ENCODE measurements at places on chromosomes 7 and 10.

DNA sequence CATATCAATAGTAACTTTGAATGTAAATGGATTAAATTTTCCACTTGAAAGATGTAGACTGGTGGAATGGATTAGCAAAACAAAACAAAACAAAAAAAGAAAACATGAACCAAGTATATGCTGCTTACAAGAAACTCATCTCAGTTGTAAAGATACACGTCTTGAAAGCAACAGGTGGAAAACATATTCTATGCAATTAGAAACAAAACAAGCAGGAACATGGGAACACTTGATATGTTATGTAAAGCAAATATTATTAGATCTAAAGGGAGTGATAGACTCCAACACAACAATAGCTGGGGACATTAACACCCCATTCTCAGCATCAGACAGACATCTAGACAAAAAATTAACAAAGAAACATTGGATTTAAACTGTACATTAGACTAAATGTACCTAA lies 46.4 kb upstream of the CDK6 start:
- no peak for DNase-seq

GRCh38 chr7:28976022-28976421 lies 17.9 kb upstream of the TRIL start:
- no peak for DNase-seq

- no peak for DNase-seq
Measured at GRCh38 chr7:41692251-41692650, 10.6 kb downstream of the INHBA start.

DNA sequence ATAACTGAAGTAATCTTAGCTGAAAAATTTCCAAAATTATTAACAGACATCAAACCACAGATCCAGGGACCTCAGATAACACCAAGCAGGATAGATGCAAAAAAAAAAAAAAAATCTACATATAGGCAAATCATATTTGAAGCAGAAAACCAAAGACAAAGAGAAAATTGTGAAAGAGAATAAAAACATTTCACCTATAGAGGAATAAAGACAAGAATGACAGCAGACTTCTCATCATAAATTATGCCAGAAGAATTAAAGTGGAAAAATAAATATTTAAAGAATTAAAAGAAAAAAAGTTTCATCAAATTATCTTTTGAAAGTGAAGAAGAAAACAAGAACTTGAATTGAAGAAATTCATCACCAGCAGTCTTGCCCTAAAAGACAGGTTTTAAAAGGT lies 467.5 kb downstream of the GPAM start:
- DNase-seq = no peak

DNA sequence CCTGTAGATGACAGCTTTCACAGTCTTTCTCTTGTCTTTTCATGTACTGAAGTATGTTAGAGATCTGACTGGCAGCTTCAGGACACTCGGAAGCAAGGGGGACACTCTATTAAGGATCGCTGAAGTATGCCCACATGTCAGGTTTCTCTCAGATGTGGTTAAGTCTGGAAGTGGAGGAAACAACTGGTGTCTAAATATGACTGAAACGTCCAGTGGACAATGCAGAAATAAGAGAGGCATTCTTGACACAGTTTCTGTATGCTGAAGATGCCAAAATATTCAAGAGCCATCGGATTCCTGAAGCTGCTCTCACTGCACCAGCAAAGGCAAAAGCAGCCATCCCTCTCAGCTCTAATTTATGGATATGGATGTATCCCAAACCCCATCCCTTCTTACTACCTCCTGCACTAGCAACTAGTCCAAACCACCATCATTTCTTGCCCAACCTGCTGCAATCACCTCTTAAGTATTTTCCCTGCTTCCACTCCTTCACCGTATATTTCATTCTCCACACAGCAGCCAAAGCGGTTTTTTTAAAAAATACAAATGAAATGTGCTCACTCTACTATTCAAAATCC lies 113.4 kb downstream of the REEP3 start:
- no peak for DNase-seq

- DNase-seq = peak; percentile 91
Measured at GRCh38 chr7:44073664-44074348, 8.4 kb upstream of the PGAM2 start.

DNA sequence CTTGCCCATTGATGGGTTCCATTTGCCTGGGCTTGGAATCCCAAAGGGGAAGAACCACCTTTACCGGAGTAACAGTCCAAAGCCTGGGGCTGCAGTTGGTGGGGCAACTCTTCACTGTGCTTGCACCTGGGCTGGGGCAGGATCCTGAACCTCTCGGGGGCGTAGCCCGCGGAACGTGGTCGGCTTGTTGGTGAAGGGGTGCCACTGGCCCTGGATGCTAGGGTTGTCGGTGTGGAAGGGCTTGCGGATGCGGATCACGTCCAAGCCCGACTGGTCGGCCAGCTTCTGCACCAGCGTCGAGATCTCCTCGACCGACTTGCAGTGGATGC lies 710 bp downstream of the MRPL43 start:
- no peak for DNase-seq

GRCh38 chr10:46025406-46025805 lies 5.0 kb downstream of the NCOA4 start:
- DNase-seq = no peak

DNA sequence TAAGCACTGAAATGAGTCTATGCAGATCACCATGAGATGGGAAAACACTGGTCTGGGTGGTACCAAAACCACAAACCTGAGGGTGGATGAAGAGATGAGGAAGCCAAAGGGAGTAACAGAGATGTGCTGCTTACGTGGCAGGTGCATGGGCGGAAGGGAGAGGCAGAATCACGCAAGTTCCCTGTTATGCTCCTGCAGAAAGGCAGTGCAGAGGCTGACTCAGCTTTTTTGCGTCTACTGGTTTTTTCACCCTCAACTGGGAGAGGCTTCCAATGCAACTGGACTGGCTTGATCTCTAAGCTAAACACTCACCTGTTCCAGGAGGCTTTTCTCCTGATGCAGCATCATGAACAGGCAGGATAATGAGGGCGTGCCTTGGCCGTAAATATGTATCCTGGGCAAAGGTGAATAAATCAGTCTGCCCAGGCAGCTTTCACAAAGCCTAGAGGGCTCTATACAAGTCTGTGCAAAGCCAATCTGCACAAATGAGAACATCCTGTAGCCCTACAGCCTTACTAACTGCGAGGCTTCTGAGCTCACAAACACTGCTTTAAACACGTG lies 95.4 kb upstream of the AFAP1L2 start:
- no peak for DNase-seq

- DNase-seq = no peak
Measured at GRCh38 chr10:30775779-30776591, 146.4 kb upstream of the LYZL2 start.

- no peak for DNase-seq
Measured at GRCh38 chr7:1192171-1192676, 32.2 kb upstream of the ZFAND2A start.

DNA sequence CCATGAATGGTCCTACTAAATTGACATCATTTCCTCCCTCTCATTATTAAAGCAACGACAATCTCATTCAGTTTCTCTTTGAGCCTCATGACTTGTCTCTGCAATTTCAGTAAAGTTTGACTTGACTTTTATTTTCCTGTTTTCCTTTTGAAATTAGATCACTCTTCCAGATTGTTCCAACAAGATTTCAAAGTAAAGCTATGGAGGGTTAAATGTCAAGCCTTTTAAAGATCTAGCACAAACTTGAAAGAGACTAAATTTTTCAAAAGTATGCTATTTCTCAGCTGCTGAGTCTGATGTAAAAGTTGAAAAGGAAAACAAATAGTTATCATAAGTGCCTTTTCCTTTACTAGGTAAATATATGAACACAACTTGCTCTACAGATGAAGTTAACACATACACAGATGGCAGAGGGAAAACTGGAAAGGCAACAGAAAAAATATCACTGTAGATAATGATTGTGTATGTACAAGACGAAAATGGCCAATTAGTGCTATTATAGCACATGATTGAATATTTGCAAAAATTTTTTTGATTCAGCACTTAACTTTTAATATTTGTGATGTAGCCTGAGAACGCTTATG lies 200.6 kb downstream of the WDR11 start:
- no peak for DNase-seq

- DNase-seq = no peak
Measured at GRCh38 chr7:99116144-99116543, 27.8 kb downstream of the SMURF1 start.

DNA sequence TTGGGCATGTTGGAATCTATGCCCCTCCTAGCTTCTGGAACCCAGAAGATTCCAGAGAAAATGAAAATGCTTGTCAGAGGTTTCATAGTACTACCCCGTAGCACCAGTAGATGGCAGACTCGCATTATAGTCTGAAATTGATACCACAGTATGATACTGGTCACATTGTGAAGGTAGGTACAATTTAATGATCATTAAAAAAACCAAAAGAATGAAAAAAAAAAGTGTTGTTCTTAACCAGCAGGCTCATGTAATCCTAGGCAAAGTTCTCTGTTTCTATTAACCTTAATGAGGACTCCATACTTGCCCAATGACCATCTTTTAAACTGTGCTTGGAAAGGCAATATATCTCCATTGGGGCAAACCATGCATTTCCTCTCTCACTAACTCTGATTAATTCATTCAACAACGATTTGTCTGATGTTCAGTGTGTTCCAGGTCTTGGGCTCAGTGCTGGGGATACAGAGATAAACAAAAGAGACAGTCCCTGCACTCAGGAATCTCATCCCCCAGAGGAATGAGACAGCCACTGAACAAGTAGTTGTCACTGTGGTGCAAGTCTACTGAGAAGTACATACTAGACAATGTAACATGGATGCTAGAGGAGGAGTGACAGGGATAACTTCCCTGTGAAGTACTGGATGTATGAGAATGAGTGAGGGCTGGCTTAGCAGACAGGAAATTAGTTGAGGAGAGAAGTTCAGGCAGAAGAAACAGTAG lies 223.5 kb upstream of the PHYHIPL start:
- no peak for DNase-seq
